ENCODE measurements at places on chromosomes 6 and 20.
A peak's percentile ranks its signal among the peaks of the same experiment; 100 is the strongest.

- no peak for DNase-seq
These were observed 144.9 kb downstream of the WDR27 start for GRCh38 chr6:169556758-169557548.

DNA sequence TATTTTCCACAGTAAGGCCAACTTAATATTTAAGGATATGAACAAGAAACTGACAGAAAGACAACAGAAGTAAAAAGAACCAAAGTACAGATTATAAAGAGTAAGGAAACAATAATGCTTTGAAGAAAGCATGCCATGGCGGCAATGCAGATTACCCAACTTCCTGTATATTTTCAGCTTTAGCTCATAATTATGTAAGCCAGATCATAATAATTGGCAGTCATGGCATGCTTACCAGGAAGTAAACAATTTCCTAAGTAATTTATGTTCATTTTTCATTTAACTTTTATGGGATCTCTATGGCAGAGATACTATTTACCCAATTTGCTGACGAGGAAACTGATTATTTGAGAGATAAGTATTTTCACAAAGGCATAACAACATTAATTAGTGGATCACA is 988.7 kb downstream of the HACE1 start:
- DNase-seq: no peak

GRCh38 chr6:100554228-100554627 is 89.5 kb upstream of the SIM1 start:
- DNase-seq: no peak

- DNase-seq: no peak
These were observed 67.6 kb downstream of the MRPL14 start for GRCh38 chr6:44059359-44060346.

- no peak for DNase-seq
These were observed 10.9 kb downstream of the MOCS1 start for GRCh38 chr6:39923394-39923793.

GRCh38 chr6:113842165-113842564 is 15.0 kb upstream of the MARCKS start:
- DNase-seq: no peak

DNA sequence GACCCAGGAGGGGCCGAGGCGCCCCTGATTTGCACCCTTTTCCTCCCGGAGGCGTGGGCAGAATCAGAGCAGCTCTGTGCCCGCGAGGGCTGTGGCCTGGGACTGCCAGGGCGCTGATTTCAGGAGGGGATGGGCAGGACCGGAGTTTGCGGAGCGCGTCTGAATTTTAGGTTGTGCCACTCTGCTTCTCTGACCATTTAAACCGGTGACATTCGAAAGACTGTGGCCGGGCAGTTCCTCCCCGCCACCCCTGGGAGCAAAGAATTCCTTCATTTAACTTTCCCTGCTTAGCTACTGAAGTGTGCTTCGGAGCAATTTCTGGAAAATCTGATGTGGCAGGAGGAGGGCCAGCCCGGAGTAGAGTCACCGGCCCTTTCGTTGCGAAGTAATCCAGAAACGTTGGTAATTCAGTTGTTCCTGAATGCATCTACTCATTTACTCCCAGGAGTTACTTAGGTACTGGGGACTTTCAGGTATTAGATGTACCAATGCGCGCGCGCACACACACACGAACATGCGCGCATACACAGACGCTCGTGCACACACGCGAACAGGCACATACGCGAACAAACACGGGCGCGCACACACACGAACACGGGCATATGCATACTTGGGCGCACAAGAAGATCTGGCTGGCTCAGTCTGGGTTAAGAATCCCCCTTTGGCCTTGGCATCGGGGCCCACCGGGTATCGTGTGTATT is 568 bp downstream of the CCDC170 start:
- no peak for DNase-seq

GRCh38 chr6:142800240-142800639 is 144.7 kb downstream of the HIVEP2 start:
- no peak for DNase-seq

DNA sequence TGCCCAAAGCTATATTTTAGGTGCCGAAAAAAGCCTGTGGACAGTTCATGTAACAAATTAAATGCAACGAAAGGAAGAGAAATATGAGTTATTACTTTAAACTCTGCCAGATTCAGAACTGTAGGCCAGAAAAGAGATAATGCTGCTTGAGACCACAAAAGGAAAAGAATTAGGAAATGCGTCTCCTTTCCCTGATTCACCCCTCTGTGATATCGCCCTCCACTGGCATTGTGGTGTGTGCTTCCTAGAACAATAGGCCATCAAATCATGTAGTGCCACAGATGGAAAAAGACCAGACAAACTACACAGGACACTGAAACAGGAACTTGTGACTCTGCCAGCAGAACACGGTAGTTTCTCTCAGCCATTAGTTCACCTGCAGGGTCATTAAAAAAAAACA is 14.7 kb upstream of the LAMA4 start:
- DNase-seq: peak; percentile 30

GRCh38 chr20:19992996-19993908 is 23.9 kb upstream of the NAA20 start:
- DNase-seq: no peak

- no peak for DNase-seq
These were observed 23.9 kb downstream of the ENTPD6 start for GRCh38 chr20:25219365-25219764.

GRCh38 chr6:151451417-151451949 is 443 bp downstream of the RMND1 start:
- no peak for DNase-seq

DNA sequence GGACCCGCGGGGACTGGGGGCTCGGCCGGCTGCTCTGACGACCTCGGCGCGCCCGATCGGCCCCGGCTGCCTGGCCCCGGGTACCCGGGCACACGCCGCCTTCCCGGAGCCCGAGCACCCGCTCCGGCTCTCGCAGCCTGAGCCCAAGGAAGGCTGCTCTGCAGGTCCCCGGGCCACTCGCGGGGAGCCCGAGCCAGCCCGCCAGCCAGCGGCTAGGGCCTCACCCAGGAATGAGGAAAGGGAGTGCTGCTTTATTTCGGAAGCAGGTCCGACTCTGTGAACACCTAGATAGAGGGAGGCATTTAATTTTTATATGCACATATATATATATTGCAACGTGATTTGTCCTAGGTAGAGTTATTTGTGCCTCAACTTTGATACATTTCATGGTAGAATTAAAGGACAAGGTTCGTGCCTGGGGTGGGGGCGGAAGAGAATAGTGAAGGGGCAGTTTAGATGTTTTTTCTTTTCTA is 15.5 kb downstream of the FOXA2 start:
- DNase-seq: no peak

- no peak for DNase-seq
These were observed 63.4 kb downstream of the AHI1 start for GRCh38 chr6:135434095-135434494.

DNA sequence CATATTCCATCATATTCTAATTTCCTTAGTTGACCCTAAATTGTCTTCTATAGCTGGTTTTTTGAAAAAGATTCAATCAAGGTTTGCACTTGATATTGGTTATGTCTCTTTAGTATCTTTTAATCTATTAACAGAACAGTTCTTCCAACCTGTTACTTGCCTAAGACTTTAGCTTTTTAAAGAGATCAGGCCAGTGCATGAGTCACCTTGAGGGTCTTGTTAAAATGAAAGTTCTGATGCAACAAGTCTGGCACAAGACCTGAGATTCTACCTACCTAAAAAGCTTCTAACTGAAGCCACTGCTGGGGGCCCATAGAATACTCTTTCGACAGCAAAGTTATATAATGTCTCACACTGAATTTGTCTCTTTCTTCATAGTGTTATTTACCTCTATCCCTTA is 3.2 kb downstream of the USP45 start:
- no peak for DNase-seq

DNA sequence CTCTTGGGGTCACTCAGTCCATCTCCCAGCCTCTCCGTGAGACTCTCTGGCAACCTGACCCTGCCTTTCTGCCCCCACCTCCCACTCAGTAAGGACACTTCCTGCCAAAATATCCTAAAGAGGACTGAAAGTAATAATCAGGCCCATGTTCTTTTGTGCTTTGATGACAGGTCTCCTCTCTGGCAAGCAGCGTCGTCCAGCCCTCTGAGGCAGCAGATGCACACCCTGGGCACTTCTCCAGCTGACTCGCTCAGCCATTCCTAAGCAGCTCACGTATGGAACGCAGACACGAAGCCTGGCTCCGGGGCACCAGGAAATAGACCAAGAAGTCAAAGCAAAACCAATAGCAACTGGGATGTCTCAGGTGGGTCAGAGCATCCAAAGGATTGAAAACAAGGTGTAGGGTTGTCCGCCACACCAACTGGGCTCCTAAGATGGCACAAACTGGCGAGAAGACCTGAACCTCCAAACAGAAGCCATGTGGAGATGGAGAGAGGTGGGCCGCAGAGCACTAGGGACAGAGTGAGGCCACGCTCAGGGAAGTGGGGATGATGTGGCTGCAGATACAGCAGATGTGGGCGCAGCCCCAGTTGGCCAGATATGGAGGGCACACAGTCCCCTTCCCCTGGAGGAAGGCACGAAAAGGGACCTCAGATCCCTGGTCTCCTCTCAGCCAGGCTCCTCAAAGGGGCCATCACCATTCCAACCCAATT is 99.3 kb downstream of the PRND start:
- no peak for DNase-seq

- no peak for DNase-seq
These were observed 19.4 kb downstream of the ESF1 start for GRCh38 chr20:13765299-13765698.

GRCh38 chr6:21180155-21180554 is 413.4 kb upstream of the SOX4 start:
- no peak for DNase-seq

- DNase-seq: no peak
These were observed 126.1 kb upstream of the STXBP5 start for GRCh38 chr6:147078106-147078505.

- no peak for DNase-seq
These were observed 100.7 kb upstream of the HMGN3 start for GRCh38 chr6:79335133-79335674.

DNA sequence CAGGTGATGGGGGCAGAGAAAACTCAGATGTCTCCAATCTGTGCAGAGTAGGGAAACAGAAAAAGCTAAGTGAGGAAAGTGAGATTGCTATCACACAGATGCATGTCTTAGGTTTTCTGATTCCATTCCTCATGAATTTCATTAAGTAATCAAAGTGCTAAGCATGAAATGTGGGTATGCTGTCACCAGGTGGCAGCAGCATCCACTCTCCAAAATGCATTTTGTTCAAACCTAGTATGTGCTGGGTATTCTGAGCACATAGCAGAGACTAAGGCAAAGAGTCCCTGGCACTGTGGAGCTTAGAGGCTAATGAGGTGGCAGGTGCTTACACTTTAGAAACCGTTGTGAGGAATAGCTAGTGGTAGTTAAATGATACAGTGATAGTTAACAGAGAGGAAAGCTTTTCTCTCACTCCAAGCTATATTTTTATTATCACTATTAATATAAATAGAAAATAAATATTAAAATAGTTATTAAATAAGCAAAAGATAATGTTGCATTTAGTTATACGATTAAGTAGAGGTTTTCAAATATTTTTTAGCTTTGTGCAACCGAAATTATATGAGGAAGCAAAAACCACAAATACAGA is 179.5 kb downstream of the CDH26 start:
- DNase-seq: peak; percentile 38

DNA sequence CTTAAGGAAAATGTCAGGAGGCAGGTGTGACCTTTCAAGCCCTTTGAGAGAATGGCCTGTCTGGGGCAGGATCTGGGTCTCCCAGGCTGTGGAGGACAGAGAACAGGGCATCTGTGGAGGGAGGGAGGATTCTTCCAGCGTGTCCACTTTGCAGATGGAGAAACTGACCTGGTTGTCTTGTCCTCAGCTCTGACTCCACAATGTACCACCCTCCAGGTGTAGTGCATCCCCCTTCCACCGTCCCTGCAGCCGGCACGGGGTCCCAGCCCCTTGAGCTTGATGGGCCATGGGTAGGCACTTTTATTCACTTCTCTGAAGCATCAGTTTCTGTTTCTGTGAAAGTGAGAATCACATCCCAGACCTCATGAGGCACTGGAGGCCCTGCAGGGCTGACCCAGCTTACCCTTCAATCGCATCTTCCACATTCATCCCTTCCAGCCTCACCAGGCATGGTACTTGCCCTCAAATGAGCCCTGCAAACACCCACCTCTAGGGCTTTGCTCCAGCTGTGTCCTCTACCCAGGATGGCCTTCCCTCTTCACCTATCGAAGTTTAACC is 4.6 kb upstream of the TGM2 start:
- DNase-seq: no peak

- DNase-seq: no peak
These were observed 7.3 kb upstream of the RAET1L start for GRCh38 chr6:150032598-150032997.

DNA sequence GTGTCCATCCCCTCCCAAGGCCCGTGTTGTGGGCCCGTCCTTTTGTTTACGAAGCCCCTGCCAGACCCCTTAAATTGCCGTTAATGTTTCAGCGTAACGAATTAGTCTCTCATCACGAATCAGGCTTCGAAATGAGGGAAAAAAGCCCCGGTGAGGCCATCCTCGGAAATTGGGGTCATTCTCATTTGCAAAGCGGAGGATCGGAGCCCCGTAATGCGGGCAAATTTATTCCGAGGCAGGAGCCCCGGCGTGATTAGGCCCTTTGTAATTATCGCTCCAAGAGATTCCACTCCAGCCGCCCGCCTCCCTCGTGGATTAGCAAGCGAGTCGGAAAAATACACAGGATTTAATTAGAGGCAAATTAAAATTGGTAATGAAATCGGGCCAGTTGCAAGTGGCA is 44.9 kb upstream of the MDFI start:
- no peak for DNase-seq

GRCh38 chr6:467111-467510 is 75.6 kb downstream of the IRF4 start:
- no peak for DNase-seq

GRCh38 chr6:109260701-109261100 is 121.6 kb downstream of the CD164 start:
- no peak for DNase-seq

DNA sequence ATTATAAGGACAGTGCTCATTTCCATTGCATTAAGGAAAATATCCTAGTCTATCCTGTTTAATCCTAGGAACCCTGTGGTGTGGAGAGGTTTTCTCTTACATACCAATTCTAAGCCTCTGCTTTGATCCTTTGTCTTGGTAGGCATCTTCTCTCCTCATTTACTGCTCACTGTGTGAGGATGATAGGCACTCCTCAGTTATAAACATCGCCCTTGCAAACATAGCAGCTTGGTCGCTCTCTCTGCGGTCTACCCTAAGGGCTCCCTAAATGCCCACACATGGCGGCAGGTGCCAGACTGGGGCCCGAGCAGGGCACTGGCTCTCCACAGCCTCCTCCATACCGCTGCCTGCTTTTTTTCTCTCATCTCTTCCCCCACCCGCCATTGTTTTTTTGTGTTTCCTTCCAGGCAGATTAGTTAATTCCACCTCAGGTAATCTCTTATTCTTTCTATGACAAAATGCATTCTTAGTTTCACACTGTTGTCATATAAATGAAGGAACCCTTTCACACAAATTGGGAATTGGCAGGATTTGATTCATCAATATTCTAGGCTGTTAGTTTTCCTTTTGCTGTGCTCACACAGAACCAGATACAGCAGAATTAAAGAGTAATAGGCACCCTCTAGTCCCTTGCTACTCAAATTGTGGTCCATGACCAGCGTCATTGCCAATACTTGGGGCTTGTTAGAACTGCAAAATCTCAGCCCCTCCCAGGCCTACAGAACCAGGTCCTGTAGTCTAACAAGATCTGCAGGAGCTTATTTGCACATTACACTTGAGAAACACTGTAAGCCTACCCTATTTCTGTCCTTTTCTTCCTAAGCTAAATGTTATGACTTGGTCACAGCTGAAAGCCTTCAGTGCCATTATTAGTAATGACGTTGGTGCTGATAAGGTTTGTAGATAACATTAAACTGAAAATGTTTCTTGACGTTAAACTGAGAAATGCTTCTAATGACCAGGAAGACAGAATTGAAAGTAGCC is 36.3 kb downstream of the CARMIL1 start:
- no peak for DNase-seq

Data from HEK293T (cell line).